ENCODE measurements at places on chromosomes 11 and 22.

DNA sequence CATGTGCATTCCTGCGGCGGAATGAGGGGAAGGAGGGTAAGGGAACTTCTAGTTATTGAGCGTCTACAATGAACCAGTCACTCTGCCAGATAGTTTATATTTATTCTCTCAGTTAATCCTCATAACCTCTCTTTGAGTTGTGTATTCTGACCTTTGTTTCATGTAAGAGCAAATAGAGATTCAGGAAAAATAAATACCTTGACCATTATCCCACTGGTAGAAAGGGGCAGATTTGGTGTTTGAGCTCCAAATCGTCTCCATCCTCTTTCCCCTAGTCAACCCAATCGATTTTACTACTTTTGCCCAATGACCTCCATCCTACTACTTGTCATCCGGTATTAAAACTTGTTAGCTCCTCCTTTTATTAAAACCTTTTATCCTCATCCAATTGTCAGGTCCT is 157.1 kb upstream of the SESN3 start:
- no peak for DNase-seq

DNA sequence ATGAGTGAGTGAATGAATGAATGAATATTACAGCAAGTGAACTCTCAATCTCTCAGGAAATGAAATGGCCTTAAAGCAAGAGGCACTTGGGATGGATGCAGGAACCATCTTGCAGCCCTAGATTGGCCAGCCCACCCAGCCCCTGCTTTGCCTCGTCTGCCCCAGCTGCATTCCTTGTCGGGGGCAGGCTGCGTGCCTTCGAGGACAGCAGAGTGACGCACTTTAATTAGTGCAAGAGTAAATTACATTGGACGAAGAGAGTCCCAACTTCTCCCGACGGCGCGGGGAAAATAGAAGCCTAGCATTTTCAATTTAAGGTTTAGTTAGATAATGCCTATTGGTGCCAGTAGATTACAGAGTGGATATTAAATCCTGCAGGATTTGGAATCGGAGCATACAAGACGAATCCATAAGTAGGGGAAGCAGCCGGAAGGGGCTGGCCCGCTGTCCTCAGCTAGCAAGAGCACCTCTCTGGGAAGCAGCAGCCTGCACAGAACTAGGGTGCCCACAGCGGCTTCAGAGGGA is 33.8 kb downstream of the TRIM29 start:
- no peak for DNase-seq

- DNase-seq = no peak
Measured at GRCh38 chr11:10640308-10640707, 53.2 kb downstream of the IRAG1 start.

DNA sequence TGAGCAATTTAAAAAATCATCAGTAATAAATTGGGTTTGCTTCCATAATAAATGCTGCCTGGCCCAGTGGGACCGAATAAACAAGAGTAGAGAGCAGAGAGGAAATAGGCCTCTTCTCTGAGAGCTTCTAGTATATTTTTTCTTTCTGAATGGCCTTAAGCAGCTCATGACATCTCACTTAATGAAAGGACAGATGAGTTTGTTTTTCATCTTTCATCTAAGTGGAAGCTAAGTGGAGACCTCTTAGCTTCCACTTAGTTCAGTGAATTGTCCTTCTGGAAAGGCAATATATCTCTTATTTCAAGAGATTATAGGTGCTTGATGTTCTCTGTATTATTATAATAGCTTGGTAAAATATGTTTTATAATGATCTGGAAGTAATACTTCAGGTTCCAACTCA is 245.9 kb upstream of the ANO3 start:
- no peak for DNase-seq

DNA sequence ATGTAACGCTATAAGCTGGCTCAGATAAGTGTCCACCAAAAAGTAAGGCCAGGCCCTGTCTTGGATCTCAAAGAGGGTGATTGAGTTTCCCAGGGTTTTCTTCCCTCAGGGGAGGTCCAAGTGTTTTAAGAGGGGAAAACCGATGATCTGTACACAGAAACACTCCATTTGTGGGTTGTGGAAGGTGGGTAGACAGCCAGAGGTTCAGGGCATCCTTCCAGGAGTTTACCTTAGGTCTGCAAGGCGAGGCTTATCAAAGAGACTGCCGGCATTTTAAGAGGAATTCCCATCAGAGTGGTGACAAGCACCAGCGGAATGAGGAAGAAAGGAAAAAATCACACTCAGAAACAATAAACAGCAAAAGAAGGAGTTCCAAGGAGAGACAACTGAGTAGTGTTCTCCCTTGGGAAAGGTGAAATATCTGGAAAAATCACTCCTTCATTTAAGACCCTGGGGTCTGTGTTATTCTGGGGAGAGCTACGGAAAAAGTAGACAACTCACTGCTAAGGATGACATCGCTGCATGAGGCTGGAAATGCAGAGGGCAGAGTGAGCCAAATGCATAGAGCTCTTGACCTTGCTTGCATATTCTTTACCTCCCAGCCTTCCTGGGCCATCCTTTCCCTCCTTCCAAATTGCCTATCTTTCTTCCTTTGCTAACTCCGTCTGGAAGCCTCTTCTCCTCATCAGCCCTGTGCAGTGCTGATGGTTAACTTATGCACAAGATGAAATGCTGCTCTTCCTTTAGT is 22.1 kb upstream of the MMP7 start:
- DNase-seq = no peak

DNA sequence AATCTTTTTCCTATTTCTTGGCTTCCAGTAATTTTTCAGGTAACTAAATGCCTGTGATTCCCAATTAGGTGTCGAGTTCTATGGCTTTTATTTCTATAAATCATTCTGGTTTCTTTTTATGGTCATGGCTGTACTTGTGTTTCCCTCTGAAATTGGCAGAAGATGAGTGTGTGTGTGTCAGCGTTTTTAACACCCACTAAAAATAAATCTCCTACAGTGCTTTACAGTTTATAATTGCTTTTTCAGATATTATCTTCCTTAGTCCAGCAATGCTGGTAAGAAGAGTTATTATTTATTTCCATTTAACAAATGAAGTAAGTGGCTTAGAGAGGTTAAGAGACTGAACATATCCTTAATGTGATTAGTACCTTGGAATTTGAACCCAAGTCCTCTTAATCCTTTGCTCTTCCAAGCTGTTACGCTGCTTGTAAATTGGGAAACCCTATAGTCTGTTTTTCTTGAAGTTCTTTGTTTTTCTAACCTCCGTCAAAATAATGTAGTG is 125.2 kb downstream of the TEAD1 start:
- DNase-seq = no peak

GRCh38 chr11:15918212-15918611 is 438.1 kb downstream of the SOX6 start:
- DNase-seq = no peak

GRCh38 chr11:116276051-116277044 is 496.4 kb downstream of the BUD13 start:
- peak; percentile 94 for DNase-seq

DNA sequence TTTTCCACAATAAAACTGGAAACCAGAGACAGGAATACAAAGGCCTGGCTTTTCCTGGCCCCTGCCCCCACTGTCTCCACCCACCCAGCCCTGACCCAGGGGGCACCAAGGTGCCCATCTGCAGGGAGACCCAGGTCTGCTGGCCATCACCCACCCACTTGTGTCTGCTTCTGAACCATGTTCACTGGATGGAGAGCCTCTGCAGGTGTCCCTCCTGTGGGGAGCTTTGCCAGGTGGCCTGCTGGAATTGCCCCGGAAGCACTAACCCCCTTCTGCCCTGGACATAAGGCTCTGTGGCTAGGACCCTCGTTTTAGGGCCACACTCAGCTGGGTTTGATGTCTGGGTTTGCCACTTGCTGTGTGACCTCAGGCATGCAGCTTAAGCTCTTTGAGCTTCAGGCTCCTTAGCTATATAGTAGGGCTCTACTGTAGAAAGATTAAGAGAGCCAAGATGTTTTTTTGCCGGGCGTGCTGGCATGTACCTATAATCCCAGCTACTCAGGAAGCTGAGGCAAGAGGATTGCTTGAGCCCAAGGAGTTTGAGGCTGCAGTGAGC is 3.9 kb downstream of the SCARF2 start:
- DNase-seq = no peak

GRCh38 chr11:32870676-32871075 is 21.9 kb upstream of the QSER1 start:
- DNase-seq = no peak

GRCh38 chr11:133832991-133833897 is 12.1 kb downstream of the SPATA19 start:
- DNase-seq = peak; percentile 41

DNA sequence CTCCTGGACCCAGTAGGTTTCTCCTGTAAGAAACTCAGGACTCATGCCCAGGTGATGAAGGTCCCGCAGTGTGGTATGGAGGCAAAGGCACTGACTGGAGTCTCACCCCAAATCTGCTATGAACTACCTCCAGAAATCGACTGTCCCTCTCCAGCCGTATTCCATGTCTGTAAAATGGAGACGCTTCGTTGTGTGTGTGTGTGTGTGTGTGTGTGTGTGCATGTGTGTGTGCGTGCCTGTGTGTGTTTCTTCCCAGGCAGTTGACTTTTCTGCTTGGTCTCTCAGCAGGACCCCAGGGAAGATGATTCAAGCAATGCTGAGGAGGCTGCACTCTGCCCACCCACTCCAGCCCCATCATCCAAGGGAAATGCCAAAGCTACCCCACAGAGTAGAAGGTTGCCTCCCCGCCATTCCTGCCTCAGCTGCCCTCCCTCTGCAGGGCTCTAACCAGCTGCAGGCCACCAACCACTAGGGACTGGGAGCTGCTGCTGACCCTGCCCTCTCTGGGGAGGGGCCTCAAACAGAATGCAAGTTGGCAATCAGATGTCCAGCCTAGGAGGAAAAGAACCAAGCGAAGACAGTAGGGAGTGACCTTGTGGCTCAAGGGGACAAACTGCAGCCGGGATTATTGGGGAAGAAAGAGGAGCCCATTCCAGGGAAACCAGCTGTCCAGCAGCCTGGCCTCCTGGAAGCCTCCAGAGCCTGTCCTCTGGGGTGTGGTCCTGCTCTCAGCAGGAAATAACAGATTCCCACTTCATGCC is 56.2 kb downstream of the SLC22A12 start:
- DNase-seq = no peak

DNA sequence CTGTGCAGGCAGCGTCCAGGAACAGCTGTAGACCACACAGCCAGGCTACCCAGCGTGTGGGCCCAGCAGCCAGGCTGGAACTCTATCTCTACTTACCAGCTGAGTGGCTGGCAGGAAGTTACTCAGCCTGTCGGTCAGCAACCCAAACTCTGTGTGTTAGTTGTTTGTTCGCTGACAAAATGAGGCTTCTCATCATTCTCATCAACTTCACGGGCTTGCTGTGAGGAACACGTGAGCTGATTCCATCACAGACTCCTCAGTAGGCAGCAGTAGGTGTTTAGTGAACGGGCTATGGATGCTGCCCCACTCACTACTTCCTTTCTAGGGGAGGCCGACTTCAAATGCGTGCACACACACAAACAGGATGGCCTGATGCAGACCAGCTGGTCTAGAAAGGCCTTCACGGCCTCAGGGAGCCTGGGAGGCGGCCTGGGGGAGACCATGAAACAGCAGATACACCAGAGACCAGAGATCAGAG is 830 bp upstream of the SPDYC start:
- DNase-seq = no peak

GRCh38 chr11:73292525-73292894 is 15.6 kb upstream of the ARHGEF17 start:
- no peak for DNase-seq

DNA sequence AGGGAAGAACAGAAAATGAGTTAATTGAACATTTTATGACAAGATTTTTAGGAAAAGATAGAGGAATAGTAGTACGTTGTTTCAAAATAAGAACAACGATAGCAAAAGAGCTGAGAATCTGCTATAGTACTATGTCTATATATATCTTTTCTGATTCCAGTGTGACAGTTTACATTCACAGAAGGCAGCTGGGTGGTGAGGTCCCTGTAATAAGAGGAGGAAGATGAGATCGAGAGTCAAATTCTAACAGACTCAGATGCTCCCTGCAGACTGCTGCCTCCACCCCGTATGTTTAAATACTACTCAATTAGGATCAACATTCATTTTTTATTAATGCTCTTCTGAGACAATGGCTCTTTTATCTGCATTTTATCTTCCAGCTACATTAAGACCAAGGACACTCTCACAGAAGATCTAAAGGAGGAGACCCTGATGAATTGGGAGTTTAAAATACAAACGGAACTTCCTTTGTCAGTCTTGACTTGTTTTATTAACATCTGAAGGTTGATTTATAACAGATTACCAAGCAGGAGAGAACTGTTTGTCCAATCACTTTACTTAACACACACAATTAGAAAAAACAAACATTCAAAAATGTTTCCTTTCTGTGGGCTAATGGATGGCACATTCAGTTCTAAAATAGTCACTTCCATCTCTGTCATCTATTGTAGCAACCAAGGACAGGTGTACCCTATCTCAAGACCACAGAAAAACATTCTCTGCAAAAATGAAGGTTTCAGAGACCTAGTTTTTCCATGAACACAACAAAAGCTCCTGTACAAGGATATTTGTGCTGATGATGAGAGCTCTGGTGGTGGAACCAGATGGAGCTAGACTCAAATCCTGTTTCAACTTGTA is 240.2 kb downstream of the CADM1 start:
- DNase-seq = no peak

- no peak for DNase-seq
Measured at GRCh38 chr11:22938691-22939090, 78.4 kb upstream of the CCDC179 start.

DNA sequence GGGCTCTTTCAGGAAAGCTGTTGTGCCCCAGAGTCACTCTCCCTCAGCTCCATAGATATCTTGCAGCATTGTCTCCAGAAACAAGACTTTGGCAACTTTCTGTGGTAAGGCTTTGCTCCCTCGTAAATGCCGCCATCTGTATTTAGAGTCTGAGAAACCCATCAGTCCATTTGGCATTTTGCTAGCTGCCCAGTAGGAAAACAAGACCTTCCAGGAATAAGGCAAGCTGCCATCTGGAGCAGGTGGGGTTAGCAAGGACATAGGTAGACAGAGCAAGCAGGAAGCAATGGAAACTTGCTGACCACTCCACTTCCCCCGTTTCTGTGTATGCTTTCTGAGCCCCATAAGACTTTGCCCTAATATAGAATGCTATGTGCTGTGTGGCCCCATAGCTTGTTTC is 131.9 kb downstream of the SPATA19 start:
- DNase-seq = no peak

- no peak for DNase-seq
Measured at GRCh38 chr11:38968951-38969350, 2370.9 kb upstream of the RAG2 start.

DNA sequence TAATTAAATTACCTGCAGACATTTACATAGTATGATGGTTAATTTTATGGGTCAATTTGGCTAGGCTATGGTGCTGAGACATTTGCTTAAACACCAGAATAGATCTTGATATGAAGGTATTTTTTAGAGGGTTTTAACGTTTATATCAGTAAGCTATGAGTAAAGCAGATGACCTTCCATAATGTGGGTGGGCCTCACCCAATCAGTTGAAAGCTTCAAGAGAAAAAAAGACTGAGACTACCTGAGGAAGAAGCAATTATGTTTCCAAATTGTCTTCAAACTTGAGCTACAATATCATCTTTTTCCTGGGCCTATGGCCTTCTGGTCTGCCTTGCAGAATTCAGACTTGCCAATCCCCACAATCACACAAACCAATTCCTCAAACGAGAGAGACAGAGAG is 498.8 kb upstream of the API5 start:
- no peak for DNase-seq

Data from ecto neural progenitor cell (in vitro differentiated cells).